ENCODE measurements at places on chromosomes 5 and 9.

DNA sequence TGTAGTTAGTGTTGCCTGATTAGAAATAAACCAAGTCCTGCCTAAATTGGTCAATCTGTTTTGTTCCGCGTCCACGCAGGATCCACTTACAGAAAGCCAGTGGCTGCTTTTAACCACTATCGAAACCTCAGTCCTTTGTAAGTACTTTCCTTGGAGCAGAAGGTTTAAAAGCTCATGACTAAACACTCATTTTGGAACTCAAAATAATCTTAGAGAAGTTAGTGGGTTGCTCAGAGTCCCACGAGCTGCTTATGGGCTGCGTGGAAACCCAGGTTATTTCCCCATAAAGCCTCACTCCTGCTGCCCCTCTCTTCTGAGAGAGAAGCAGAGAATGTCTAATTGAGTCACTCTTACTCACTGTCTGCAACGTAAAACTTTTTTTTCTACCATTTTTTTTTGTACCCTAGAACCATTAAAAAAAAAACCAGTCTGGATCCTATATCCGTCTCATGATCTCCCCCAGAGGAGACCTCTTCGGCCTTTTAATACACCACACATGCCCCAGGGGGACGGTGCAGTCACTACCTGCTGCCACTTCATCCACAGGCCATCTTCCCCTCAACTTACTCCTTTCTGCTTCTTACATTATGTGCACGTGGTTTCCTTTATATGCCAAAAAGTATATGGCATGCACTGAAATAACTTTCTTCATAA, 7.6 kb downstream of the BASP1 start:
- DNase-seq: no peak

DNA sequence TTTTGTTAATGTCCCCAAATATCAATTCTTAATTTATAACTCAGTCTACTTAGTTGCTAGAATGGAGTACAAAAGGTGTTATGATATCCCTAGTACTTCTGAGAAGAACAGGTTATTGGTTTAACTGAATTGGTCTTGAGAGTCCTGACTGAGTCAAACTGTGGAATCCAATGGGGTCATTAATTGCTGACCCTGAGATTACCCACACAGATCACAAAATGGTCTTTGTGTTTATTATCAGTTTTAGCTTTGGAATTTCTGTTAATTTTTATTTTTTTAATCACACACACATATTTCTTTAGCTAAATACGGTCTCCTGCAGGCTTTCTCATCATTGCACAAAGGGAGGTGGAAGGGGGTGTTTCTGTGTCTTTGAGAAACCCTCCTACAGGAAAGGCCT, 301.6 kb downstream of the EBF1 start:
- DNase-seq: no peak

GRCh38 chr5:60522292-60522905, 177.6 kb downstream of the DEPDC1B start:
- DNase-seq: no peak

DNA sequence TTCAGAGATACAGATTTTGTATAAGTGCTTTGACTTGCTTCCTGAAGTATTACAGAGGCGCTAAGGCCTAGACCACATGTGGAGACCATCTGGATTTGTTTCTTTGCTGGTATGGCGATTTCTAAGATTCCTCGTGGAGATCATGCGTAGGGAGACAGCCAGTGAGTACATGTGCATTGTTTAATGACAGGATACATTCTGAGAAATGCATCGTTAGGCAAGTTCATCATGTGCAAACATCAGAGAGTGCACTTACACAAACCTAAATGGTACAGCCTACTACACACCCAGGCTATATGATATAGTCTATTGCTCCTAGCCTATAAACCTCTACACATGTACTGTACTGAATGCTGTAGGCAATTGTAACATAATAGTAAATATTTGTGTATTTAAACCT, 16.5 kb upstream of the CEP120 start:
- no peak for DNase-seq

DNA sequence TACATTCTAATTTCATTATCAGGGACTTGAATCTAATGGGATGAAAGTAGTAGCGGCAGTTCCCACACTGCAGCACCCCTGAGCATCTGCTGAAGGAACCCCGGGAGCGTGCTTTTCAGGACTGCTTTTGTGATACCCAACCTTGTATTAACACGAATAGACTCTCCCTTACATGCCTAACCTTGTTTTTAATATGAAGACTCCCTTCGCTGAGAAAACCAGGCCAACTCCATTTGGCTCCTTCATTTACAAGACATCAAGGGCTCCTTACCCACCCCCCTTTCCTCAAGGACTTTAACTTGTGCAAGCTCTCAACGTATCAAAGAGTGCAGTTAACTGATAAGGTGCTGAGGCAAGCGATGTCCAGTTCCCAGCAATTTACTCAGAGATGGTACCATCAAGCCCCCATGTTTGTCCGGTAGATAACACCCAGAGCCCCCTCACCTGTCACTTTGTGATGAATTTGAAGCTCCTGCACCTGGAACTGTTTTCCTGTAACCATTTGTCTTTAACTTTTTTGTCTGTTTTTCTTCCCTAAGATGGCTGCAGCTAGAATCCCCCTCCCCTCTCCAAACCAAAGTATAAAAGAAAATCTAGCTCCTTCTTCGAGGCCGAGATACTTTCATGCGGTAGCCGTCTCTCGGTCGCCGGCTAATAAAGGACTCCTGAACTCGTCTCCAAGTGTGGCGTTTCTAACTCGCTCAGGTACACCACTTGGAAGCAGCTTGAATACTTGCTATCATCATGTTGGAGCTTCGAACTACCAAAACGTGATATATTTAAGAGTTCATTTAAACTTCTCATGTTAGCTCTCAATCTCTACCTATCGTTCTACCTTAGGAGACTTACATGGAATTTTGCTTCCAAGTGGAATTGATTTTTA, 10.7 kb downstream of the HNRNPH1 start:
- DNase-seq: no peak

DNA sequence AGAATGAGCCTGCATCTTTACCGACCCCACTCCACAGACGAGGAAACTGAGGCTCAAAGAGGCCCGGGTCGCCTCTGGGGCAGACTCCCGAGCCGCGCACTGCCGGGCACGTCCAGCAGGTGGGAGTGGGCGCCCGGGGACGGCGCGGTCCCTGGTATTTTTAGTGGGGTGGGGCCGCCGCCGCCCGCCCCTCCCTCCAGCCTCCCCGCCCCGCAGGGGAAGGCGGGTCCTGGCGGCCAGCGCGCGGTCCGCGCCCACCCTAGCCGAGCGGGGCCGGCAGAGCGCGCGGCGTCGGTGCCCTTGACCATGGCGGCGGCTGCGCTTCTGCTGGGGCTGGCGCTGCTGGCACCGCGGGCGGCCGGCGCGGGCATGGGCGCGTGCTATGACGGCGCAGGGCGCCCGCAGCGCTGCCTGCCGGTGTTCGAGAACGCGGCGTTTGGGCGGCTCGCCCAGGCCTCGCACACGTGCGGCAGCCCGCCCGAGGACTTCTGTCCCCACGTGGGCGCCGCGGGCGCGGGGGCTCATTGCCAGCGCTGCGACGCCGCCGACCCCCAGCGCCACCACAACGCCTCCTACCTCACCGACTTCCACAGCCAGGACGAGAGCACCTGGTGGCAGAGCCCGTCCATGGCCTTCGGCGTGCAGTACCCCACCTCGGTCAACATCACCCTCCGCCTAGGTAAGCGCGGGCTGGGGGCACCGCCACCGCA, at the start of gene LAMC3:
Gene LAMC3 (plus strand): TSS at position 266 of the 710 bp plus-strand sequence. CDS start 41 bp downstream, at position 307.
- no peak for DNase-seq

DNA sequence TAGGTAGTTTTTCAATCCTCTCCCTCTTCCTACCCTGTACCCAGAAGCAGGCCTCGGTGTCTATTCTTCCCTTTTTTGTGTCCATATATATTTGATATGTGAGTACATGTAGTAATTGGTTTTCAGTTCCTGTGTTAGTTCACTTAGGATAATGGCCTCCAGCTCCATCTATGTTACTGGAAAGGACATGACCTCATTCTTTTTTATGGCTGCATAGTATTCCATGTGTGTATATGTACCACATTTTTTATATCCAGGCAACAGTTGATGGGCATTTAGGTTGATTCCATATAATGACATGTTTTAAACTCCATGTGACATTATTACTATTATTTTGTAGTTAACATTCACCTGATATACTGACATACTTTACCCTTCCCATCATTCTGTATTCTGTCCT, 49.1 kb downstream of the CAVIN4 start:
- no peak for DNase-seq

DNA sequence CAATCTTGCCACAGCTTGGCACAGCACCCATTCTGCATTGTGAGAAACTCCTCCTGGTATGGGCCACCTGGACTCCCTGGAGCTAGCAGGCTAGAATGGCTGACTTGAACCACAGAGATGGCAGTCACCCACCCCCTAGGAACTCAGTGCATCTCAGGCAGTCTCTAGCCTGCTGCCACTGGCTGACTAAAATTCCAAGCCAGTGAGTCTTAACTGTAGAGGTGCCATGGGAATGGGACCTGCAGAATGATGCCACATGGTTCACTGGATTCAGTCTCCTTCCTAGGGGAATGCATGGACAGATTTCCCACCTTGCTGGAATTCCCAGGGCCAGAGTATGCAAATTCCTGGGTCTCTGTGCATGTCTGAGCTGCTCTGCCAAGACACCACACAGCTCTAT, 382.9 kb downstream of the MAN2A1 start:
- no peak for DNase-seq

Measured in activated CD8-positive, alpha-beta memory T cell treated with anti-CD3 and anti-CD28 coated beads for 1 hour (primary cell).